Foreskin melanocyte (primary cell): ENCODE measurements at places on chromosomes 7 and 10.

DNA sequence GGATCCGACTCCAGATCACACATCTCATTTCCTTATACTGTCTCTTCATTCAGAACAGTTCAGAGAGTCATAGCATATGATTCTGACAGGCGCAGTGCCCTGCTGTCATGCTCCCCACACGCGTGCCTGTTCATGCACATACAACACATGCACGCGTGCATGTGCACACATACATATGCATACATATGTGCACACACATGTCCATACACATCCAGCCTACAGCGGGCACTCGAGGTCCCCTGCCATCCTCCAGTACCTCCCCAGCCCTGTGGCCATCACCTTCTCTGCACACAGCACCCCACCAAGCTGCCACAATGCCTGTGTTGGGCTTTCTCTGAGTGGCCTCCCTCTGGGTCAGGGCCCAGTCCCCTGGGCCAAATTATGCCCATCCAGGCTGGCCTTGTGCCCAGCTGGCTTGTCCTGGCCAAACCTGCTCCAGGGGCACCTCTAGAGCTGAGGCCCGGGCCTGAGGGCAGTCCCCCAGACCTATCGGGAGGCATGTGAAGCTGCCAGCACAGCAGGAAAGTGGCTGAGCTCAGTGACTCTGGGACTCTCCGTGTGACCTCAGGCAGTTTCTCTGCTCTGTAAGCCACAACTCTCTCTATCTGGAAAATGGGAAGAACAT is 49.4 kb upstream of the RET start:
- no peak for DNase-seq

GRCh38 chr7:39501358-39501757 is 64.8 kb upstream of the YAE1 start:
- DNase-seq, result no peak

DNA sequence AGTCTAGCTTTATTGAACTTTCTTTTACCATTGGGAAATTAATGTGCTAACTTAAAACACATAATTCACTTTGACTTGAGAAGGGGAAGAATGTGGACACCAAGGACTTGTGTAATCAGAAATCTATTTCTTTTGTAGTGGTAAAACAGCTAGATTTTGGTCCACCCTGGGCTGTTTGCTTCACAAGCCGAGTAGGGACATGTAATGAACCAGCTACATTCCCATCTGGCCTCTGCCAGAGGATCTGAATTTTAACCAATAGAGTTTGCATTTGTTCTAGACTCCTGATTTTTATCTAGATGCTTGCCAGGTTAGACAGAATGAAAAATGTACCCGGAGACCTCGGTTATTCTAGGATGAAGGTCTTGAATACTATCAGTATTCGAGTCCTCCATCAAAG is 1.9 kb downstream of the CACNB2 start:
- DNase-seq, result no peak

GRCh38 chr10:123204127-123204461 is 49.9 kb downstream of the BUB3 start:
- DNase-seq, result no peak

DNA sequence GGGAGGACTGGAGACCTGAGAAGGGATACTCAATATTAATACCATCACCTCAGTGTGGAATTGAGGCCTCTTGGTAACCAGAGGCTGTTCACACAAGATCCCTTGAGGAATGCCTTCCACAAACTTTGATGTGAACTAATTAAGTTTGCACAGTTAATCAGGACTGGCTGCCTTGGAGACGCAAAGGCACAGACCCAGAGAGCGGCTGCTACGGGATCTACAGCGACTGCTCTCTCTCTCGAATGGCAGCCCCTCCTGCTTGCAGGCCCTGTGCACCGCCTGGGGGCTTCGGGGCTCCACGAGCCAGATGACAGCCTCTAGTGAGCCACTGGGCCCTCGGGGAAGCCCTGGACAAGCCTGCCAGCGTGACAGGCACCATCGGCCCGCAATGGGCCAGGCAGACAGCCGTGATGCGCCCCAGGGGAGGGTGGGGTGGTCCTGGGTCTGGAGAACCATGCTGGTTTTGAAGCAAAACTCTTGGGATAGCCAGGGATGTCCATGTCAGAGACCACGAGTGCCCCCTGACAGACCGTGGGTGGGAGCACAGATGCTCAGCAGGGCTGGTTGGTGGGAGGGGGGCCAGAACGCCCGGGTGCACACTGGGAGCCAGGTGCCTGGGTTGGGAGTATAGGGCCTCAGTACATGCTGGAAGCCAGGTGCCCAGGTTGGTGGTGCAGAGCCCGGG is 195.6 kb downstream of the ELFN1 start:
- DNase-seq, result no peak

DNA sequence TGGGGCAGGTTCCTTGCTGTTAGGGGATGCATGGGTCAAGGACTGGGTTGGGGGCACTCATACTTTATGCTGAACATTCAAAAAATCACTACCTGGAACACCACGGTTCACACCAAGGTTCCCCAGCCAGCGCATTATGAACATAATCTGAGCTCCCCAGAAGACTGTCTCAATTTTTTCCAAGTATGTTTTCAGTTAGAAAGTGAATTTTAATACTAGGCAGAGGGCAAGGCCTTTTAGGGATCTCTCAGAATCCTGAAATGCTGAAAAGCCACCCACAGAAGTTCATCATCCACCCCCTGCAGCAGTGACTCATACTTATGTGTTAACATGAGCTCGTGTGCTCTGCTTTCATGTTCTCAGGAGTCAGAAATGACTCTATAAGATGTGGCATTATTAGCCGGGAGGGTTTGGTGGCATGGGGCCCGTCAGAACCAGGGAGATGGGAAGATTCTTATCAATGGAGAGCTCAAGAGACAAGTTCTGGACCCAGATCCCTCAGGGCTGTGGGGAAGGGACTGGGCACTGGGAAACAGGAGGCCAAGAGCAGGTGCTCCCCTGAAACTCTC is 185.2 kb upstream of the ITGB1 start:
- no peak for DNase-seq

GRCh38 chr10:63713191-63714144 is 192.3 kb downstream of the REEP3 start:
- peak; percentile 88 for DNase-seq

DNA sequence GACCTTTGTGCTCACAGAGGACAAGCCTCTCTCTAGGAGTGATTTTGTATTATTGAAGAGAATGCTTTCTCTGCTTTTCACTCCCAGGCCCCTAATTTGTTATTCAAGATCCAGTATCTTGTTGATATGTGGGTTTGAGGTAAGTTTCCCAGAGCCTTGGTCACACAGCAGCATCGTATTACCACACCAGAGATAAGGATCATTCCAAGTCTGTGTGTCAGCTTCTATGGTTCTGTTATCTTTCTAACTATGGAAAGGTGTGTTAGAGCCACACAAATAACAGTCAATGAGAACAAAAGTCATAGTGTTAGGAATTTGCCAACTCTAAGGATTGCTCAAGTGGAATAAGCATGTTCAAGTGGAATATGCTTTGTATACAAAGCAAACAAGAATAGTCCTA is 1208.3 kb downstream of the GATA3 start:
- DNase-seq, result no peak

DNA sequence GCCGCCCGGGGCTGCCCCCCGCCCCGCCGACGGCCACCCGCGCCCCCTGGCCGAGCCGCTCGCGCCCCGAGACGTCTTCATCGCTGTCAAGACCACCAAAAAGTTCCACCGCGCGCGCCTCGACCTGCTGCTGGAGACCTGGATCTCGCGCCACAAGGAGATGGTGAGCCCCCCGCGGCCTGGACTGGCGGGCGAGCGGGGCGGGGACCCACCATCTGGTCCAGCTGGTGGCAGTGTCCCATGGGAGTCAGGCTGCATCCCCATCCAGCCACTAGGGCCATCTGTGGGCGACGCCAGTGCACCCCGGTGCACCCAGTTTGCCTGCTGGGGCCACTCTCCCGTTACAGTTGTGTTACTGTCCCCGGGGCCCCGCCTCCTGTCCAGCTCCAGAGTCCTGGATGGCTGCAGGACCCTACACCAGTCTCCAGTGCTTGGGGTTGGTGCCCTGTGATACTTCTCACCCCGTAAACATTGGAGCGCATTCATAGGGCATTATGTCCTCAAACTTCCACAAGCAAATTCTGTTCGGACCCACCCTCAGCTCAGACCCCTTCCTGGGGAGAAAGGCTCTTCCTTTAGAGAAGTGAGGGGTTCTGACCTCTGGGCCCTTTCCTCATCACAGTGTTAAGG is 672 bp downstream of the LFNG start:
- DNase-seq, result no peak
